ENCODE measurements at places on chromosomes 2 and 18.
A peak's percentile ranks its signal among the peaks of the same experiment; 100 is the strongest.

DNA sequence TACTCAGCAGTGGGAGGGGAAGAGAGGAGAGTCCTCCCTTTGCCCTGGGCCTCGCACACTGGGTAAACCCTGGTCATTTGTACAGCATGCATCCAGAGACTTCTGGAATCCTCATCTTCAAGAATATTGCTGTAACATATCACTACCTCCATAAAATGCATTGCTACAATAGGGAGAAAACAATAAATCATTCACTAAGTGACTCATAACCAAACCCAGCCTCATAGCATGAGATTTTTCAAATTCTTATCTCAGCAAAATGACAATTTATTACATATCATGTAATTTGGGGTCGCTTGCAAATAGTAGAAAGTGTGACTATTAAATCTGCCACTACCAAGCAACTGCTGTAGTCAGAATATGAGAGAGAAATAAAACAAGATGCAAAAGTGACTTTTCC lies 189.4 kb downstream of the ALK start:
- DNase-seq = no peak

GRCh38 chr2:212991120-212991519 lies 160.3 kb downstream of the IKZF2 start:
- no peak for DNase-seq

DNA sequence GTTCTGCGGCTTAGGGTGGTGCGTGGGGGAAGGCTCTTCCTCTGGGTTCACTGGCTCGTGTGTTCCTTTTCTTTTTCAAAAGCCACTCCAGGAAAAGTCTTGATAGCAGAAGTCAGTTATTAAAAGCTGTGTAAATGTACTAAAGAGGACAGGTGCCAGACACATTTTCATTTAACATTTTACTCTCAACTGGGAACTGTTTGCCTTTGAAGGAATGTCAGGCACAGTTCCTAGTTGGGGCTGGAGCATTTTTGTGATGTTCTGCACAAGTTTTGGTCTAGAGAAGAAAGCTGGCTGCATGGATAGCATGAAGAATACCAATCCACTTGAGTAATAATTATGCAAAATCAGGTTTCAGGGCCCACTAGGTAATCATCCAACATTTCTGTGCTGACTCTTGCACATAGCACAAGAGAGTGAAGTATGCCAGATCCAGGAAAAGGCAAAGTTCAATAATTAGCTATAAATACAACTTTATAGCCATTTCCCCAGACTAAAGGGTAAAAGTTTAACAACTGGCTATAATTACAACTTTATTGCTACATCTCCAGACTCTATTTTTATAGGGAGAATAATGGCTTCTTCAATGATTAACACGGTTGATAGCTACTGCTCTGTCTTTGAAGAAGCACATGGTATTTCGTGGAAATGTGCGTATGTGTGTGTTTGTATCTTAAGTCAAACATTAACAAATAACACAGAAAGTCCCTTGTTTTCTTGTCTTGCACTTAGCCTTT lies 16.2 kb downstream of the SCYGR8 start:
- no peak for DNase-seq

DNA sequence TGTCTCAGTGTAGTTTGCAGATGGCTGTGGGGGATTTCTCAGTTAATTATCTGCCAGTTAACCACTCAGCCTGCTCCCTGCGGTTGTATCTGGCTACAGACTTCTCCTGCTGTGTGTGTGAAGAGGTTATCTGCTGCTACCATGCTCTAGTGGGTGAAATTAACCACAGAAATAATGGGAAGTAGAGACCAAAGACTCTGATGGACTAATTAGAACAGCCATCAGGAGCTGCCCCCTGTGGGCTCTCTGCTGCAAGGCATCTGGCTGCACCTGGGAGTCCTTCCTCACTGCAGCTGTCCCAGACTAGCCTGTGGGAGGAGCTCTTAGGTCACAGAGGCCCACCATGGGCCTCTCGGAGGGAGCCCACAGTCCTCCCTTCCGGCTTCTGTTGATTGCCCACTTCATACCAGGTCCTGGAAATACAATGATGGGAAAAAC lies 66.6 kb downstream of the CTIF start:
- DNase-seq = no peak

- no peak for DNase-seq
Measured at GRCh38 chr18:2086439-2086838, 484.9 kb downstream of the METTL4 start.

GRCh38 chr2:222299906-222300725 lies 1.3 kb upstream of the PAX3 start:
- no peak for DNase-seq

DNA sequence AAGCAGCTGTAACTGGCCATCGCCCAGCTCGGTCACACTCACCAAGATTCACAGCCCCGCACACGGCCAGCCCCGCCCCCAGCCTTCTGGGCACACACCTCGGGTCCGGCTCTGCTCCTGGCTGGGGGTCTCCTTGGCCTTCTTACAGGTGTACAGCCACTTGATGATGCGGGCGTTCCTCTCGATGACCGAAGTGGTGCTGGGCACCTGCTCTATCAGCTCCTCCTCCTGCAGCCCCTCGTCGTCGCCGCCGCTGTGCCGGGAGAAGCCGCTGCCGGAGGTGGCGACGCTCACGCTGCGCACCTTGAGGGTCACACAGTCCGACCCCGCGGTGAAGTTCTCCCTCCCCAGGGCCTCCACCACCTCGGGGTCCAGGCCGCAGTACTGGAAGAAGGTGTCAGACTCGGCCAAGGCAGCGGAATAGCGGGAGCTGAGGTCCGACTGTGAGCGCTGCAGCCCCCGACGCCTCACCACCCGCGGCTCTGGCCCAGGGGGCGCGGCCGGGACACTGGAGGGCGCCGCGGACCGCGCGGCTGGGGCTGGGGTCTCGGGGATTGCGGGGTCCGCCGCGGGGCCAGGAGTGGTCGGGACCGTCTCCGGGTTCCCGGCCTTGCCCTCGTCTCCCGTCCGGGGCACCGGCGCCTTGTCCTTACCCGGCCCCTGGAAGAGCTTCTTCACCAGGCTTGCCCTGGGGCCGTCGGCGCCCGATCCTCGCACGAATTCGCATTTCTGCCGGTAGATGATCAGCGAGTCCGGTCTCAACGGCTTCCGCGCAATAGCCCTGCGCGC lies 769 bp downstream of the FAM110C start:
- no peak for DNase-seq

GRCh38 chr2:120963997-120964705 lies 228.5 kb downstream of the GLI2 start:
- DNase-seq = no peak

DNA sequence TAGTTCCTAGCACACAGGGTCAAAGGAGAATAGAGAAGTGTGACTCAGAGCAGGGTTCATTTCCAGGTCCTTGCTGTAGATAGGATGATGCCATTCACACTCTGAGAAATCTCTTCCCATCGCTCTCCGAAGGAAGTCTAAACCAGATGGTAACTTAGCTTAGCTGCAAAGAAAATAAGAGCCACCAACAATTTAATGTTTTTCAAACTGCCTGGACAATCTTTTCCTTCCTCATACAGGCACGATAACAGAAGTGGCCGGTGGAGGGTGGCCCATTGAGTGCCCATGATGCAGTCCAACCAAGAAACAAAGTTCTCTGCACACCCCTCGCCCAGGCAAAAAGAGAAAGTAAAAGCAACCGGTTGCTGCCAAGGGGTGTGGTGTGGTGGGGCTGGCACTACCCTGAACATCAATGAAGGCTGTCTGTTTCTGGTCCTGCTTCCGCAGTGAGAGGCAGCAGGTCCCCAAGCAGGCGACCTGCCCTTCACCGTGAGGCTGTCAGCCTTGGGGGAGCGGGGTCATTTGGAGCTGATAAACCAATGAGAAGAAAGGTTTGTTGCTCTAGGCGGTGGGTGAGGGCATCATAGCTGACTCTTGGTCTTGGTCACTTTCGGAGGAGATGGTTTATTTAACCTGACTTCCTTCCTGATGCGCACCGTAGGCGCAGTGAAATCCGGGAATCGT lies 105.6 kb upstream of the CD302 start:
- DNase-seq = peak; percentile 35

GRCh38 chr2:100196786-100197494 lies 54.5 kb upstream of the AFF3 start:
- DNase-seq = no peak

- no peak for DNase-seq
Measured at GRCh38 chr2:12451726-12452125, 265.0 kb upstream of the TRIB2 start.

DNA sequence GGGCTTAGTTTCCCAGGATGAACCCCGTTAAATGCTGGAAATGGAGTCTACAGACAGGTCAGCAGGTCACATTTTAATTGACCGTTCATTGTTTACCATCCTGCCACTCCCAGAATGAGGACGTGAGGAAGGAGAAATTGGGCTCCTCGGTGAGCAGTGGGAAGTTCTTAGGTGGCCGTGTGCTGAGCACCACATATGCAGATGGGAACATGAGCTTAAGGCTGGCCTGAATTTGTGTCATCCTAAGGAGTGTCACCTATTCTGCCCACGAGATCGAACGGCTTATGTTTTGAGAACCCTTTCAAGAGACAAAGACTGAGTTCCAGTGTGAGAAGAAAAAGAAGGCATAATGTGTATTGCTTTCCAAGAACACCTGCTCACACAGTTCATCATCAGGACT lies 234.4 kb upstream of the PXDN start:
- DNase-seq = no peak

DNA sequence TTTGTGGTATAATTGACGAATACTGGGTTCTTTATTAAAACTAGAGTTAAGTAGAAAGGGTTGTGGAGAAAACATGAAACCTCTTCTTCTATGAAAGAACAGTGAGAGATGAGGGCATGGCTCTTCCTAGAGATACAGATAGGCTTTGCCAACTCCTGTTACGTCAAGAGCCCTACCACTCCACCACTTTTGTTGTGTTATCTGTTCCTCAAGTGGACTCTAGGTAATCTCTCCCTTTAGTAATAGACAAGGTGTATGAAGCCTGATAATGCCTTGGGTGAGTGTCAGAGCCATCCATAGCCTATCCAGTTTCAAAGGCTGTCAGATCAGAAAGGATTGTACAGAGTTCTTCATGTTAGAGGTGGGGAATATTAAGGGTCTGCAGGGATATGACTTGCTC lies 176.4 kb downstream of the SETBP1 start:
- DNase-seq = no peak

- no peak for DNase-seq
Measured at GRCh38 chr2:210252699-210253606, 27.7 kb upstream of the ACADL start.

GRCh38 chr2:171485116-171485515 lies 37.2 kb upstream of the CYBRD1 start:
- DNase-seq = no peak

DNA sequence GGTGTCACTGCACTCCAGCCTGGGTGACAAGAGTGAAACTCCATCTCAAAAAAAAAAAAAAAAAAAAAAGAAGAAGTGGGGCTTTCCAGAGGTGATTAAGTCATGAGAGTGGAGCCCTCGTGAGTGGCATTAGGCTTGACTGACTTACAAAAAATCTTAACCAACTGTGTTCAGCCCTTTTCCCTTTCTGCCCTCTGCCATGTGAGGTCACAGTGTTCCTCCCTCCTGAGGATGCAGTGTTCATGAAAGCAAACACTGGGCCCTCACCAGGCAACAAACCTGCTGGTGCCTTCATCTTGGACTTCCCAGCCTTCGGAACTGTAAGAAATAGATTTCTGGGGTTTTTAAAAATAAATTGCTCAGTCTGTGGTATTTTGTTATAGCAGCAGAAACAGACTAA lies 37.0 kb upstream of the METTL21A start:
- DNase-seq = peak; percentile 42

GRCh38 chr2:205245652-205246051 lies 436.6 kb upstream of the NRP2 start:
- no peak for DNase-seq

DNA sequence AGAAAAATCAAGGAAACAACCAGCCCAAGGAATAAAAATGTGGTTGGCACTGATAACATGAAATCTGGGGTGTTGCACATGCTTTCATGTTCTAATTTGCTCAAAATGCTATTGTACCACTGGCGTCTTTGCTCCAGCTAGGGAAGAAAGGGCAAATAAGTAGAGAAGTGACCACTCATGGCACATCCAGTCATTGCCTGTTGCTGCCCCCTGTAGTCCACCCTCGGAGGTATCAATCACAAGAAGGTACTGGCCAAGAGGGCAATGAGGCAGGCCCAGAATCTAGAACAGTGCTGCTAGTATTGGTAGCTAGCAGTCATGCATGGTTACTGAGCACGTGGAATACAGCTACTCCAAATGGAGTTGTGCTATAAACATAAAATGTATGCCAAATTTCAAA lies 213.4 kb downstream of the CDCA7 start:
- no peak for DNase-seq

DNA sequence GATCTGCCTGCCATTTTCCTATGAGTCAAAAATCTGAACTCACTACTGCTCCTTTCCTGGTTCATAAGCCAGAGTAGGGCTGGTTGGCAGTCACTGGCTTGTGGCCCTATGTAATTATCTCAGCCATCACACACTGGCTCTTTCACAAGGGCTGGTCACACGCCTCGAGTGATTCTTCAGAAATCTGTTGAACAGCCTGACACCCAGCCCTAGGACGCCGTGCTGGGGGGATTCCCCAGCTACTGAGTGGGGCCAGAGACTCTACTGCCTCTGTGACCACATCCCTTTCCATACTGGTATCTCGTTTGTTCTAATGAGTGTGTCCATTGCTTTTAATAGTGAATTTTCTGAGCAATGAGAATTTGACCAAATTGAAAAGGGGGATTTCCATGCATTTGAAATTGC lies 45.8 kb upstream of the RBM44 start:
- peak; percentile 89 for DNase-seq

- DNase-seq = no peak
Measured at GRCh38 chr2:186205254-186205911, 280.7 kb upstream of the ZC3H15 start.

DNA sequence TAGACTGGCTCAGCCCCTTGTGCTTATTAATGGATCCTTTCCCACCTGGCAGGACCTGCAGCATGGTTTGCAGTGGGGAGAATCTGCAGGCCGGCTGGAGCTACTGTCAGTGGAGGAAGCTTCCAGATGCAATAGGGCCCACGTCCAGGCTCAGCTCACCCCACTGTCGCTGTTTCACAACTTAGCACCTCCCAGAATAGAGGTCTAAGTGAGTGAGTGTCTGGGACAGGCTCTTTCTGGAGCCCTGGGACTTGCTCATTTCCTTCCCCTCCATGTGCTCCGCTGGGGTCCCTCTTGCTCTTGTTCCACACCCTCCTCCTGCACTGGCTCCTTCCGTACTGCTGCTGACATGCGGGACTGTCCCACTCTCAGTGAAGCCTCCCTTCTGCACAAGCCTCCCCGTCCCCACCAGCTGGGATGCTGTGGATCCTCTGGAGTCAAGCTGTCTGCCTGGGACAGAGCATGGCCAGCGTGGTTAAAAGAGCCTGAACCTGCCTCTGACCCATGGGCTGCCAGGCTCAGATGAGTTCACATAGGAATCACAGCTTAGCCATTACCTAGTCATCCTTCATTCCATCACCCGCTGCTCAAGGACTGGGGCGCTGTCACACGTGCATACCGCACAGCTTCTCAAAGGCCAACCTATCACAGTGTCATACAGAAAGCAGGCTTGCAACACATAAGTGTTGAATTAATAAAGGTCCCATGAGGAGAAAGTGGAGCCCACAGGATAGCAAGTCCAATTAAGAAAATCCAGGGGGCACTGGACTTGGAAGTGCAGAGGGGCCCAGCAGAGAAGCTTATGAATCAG lies 135.9 kb downstream of the ACKR3 start:
- no peak for DNase-seq

GRCh38 chr18:50754297-50754696 lies 65.5 kb downstream of the MRO start:
- DNase-seq = no peak
